ENCODE measurements at places on chromosomes 3 and 15.

DNA sequence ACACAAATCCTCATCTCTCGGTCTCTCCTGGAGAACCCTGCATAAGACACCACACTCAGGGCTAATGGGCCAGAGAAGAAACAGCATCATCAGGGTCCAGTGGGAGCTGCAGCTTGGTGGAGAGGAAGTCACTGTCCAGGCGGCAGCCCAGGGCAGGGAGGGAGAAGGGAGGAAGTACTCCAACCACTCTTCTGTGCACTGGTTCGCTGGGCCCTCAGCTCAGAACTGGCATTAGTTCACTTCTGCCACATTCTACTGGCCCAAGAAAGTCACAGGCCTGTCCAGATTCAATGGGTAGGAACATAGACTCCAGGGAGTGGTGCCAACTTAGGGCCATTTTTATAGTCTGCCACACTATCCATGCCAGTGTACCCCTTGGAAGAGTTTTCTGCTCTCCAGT lies 169.0 kb downstream of the ABHD5 start:
- no peak for DNase-seq

- no peak for DNase-seq
Measured at GRCh38 chr15:38253351-38253781, 730 bp downstream of the SPRED1 start.

- no peak for DNase-seq
Measured at GRCh38 chr3:196227629-196228493, 11.5 kb downstream of the SLC51A start.

DNA sequence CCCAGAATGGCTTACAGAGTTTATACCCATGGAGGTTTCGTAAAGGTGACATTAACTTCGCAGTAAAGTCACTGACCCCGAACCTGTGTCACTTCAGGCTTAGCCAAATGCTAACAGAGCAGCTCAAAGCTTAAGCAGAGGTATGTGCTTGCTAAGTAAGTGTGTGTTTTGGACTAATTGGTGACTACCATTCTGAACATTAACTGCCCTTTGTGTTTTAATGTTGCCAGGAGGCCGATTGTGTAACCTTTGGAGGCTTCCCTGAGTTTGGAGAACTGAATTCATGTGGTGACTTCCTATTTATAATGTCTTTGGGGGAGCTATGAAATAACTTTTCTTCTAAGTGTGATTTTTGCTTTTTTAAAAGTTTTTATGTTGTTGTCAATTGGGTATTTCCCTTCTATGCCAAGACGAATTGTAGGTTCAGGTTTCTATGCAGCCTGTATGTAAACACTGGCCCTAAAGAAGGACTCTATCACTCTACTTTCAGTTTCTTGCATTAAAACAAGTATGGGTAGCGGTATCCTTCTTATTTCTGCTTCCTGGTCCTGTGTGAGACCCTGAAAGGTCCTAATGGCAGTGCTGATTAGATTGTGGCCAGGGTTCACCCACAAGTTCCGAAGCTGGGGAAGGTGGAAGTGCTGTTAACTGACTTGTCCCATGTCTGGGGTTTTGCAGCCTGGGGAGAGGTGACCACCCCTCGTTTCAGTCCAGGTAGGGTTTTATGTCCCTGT lies 86.3 kb downstream of the IGF1R start:
- DNase-seq, result no peak

DNA sequence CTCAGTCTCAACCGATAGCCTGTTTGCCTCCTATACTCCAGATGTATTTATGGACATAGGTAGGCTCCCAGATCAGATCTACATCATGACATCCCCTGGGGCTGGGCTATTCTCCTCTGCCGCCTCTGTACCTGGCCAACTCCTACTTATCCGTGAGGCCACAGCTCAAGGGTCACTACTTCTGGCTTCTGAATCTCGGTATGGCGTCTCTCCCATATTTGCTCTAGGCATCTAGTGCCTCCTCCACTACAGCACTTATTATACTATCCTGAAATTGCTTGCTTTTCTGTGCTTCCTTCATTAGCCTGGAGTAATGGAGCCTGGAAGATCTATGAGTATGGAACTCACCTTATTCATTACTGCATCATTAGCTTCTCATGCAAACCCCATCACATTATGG lies 172.6 kb upstream of the WNT5A start:
- no peak for DNase-seq

DNA sequence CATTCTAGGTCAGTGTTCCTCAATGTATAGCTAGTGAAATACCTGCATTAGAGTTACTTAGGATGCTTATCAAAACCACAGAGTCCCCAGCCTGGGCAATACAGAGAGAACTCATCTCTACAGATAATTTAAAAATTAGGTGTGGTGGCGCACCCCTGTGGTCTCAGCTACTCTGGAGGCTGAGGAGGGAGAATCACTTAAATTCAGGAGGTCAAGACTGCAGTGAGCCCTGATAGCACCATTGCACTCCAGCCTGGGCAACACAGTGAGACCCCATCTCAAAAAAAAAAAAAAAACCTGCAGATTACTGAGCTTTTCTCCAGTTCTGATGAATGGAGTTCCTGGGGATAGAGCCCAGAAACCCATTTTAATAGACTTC lies 10.1 kb upstream of the MINDY2 start:
- no peak for DNase-seq

Data from heart right ventricle (tissue), 16 donors.